Stimulated activated CD4-positive, alpha-beta T cell treated with anti-CD3 and anti-CD28 coated beads, Interleukin-1b, Interleukin-23, amount 100 ng/mL, for 1 hour (primary cell): ENCODE measurements at places on chromosomes 3 and 15.

DNA sequence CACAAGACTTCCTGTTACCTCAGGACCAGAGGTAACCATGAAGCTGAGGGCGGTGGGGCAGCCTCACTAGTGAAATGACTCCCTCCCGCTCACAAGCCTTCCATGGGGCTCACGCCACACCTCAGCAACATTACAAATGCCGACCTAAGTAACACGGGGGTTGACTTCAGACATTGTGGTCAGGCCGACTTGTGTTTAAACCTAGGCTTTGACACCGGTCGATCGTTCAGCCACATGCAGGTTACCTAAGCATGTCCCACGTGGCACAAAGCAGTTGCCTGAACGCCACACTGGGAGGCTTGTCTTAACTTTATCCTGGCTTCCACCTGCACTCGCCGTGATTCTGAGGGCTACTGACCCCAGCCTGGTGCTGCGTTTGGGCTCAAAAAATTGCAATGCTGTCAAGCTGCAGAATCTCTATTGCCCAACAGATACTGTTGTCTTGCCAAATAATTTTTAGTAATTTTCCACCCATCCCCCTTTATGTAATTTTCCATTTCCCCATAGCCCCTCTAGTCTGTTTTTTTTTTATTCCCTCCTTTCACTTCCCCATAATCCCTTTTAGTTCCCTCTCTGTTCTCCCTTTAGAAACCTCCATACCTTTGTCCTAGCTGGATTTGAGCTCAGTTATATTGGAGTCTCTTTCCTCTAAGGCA, 158.6 kb upstream of the RGMA start:
- no peak for DNase-seq

DNA sequence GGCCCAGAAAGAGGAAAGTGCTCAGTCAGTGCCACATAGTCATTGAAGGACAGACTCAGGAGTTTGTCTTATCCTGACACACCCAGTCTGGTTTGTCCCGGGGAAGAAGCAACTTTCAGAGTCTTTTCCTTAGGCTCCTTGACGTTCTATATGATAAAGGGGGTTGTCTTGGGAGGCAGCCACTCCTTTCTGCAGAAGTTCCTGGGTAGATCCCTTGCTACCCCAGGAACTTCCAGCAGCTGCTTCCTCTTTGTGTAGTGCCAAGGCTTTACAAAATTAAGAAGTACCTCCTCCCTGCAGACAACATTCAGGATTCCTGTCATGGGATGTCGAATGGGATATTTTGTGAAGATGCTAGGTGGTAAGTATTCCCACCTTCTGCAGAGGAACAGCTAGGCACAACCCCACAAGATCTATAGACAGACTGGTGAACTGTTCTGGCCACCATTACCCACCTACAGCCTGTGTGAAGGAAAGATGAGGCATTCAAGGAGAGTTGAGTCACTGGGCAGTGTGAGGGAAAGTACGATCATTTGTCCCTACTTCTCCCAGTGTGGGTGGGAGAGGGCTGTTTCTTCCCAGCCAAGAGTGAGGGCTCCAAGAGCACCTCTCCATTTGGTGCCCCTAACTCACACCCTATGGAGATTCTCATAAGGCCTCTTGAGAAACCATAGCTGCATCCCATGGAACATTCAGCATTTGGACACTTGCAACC, 11.3 kb downstream of the TMEM266 start:
- DNase-seq: no peak

DNA sequence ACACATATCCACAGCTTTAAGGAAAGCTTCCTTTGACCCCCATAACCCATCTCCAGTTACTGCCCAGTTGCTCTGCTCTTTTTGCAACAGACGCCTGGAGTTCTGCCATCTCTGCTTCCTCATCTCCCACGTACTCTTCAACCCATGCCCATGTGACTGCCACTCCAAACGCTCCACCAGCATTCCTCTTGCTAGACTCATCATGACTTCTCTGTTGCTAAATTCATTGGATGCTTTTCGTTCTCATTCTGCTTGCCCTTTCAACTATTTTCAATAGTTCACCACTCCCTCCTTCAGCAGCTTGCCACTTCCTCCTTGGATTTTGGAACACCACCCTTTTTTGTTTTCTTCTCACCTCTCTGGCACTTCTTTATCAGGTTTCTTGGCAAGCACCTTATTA, 2.7 kb upstream of the KNSTRN start:
- no peak for DNase-seq

DNA sequence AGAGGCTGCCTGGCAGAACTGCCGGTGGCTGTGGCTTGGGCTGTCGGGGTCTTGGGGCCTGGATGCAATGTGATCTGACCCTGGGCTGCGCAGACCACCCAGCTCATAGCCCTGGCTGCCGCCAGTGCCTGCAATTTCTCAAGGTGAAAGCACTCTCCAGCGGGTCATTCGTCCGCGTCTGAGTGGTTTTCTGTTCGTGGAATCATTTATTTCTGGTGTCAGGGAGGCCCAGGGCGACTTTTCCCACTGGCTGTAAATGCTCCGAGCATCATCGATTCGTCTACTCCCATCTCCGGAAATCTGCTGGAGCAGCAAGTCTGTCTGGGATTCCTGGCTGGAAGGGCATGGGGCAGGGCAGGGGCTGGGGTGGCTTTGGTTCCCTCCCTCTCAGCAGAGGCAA, 40.6 kb upstream of the ADPGK start:
- DNase-seq: no peak

DNA sequence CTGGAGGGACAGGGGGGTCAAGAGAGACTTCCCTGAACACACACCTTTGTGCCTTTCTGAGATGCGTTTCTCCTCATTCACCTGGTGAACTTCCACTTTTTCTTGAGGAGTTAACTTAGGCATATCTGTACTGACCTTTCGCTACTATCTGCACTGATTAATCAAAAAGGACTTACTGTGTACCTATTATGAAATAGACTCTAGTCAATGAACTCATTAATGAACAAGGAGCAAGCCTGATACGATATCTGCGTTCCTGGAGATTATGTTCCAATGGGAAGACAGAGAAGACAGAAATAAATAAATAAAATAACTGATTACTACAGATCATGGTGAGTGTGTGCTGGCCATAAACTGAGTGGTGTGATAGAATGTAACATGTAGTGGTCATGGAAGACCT, 157.2 kb upstream of the TBL1XR1 start:
- no peak for DNase-seq

DNA sequence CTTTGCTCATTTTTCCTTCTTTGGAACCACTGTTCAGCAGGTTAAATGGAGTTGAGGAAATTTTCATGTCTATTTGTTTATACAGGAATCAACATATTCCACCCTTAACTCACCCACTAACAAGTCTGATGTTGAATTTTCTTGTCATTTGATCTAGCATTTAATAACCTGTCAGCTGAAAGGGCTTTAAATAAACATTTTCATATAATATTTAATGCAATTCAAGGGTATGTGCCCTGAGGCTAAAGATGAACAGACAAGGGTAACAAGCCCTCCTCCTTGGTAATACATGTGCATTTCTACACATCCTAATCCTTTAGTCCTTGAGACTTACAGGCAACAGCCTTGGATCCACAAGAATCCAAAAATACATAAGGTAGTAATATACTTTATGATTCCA, 435.0 kb upstream of the NR2F2 start:
- no peak for DNase-seq
